ENCODE measurements at places on chromosomes 4 and X.
A peak's percentile ranks its signal among the peaks of the same experiment; 100 is the strongest.

DNA sequence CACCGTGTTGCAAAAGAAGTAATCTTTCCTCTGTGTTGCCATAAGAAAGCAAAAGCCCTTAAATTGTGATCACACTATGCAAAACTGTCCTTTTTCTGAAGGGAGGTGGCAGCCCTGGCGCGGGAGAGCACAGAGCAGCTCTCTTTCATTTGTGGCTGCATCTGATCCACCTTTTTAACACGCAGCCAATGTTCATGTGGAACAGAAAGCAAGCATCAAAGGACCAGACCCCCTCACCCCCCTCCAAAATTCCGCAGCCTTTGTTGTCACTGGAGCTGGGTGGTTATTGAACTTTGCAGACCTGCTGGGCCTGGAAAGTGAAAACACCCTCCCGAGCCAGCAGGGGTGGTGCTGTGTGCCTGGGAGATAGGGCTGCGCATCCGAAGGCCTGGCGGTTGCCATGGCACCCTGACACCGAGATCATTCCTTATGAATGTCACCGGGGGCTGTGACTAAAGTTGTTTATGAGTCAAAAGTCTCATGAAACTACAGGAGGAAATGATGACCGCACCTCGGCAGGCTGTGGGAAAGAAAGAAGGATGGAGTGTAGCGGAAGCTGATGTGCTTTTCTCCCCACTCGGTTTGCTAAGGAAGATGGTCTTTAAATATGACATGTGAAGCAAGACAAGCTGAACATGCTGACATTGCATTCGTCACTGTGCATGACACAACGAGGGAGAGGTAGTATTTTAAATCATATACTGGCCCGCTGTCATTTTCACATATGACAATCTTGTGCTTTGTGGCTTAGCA, 367.4 kb downstream of the UNC5C start:
- DNase-seq, result no peak

GRCh38 chr4:55517526-55518229, 29.0 kb downstream of the CLOCK start:
- DNase-seq, result no peak

GRCh38 chrX:4379071-4379470, 665.6 kb upstream of the PRKX start:
- DNase-seq, result no peak

GRCh38 chr4:139682309-139682708, 16.7 kb downstream of the MGST2 start:
- DNase-seq, result no peak

GRCh38 chrX:48703642-48704481, 7.3 kb downstream of the SUV39H1 start:
- DNase-seq, result no peak

- no peak for DNase-seq
Observed at GRCh38 chr4:105558277-105558676, 5.9 kb downstream of the ARHGEF38 start.

- no peak for DNase-seq
Observed at GRCh38 chr4:85642356-85643100, 167.6 kb downstream of the ARHGAP24 start.

- DNase-seq, result no peak
Observed at GRCh38 chr4:84968925-84969324, 2.4 kb upstream of the WDFY3 start.

DNA sequence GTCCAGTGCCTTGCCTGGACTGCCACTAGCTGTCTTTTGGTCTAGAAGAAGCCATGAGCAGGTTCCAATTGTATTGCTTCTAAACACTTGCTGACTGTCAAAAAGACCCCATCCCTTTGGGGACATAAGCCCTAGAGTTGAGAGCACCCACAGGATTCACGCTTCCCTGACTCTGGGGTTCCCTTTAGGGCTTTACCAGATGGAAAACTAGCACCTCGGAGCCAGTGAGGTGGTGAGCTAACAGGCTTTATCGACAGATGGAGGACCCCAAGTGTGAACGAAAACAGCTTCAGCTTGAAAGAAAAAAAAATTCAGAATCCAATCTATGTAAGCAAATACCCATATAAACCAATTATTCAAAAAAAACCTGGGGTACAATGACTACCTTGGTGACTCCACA, 90.8 kb downstream of the NAA11 start:
- DNase-seq, result no peak

- DNase-seq, result no peak
Observed at GRCh38 chrX:40169193-40170101, 71.7 kb upstream of the BCOR start.

GRCh38 chr4:80446664-80447063, 111.1 kb downstream of the CFAP299 start:
- no peak for DNase-seq

DNA sequence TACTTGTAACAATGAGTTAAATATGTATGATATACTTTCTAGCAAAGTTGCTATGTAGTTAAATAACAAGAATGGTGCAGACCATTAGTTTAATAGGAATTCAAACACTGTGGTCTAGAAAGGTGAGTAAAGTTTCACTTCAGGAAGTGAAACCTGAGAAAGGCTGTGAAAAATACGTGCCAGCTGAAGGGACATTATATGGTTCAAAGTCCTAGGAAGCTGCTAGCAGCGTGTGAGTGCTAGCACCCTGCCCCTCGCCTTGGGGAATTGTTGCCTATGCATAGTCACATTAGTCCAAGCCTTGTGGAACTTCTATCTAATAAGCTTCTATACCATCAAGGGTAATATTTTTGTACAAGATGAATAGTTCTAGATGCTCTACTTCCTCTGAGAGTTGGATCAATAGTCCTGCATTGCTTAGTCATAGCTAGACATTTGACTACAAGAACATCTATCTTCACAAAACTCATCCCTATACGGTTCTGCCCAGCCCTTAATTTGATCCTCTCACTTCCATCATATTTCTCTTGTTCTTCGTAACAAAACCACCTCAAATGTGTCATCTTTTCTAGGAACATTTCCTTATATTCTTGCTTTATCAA, 45.8 kb upstream of the ARSJ start:
- no peak for DNase-seq

GRCh38 chrX:40757058-40757457, 21.7 kb upstream of the MED14 start:
- no peak for DNase-seq

DNA sequence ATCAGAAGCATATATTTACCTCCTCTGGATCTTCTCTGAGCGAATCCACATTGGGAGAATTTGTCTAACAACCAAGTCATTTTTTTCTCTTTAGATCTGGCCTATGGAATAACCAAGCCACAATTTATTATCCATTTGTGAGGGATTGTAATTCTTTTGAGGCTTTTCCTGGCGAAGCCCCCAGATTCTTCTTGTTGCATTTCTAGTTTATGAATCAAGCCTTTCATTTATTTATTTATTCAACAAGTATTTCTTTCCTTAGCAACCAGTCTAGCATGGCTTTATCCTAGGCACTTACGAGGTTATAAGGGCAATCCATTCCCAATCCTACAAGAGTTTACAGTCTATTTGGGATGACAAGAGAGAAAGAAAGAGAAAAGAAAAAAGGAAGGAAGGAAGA, 18.4 kb upstream of the FNIP2 start:
- DNase-seq, result no peak

GRCh38 chr4:38672397-38673129, 8.6 kb downstream of the KLF3 start:
- DNase-seq, result no peak

DNA sequence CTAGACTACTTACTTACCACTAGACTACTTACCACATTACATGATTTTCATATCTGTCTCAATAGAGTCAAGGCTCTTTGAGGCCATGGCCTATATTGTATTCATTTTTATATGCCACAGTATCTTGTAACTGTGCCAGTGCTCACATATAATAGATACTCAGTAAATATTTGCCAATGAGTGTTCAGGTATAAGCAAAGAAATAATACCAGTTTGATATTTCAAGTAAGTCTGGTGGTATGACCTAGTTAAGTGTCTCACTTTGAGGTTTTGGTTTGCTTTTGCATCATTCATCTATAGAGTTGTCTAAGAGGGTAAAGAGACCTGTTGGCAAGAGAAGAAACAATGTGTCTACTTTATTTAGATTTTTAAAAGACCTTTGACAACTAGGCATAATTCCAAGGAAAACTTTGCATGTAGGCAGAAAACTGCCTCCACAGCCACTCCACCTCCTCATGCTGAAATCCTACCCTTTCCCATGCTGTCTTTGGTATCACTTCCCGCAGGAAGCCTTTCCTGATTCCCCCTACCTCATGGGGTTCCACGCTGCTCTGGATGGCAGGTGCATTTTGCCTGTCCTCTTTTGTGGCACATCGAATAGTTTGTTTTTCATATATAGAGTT, 91.3 kb upstream of the KLHL13 start:
- no peak for DNase-seq

DNA sequence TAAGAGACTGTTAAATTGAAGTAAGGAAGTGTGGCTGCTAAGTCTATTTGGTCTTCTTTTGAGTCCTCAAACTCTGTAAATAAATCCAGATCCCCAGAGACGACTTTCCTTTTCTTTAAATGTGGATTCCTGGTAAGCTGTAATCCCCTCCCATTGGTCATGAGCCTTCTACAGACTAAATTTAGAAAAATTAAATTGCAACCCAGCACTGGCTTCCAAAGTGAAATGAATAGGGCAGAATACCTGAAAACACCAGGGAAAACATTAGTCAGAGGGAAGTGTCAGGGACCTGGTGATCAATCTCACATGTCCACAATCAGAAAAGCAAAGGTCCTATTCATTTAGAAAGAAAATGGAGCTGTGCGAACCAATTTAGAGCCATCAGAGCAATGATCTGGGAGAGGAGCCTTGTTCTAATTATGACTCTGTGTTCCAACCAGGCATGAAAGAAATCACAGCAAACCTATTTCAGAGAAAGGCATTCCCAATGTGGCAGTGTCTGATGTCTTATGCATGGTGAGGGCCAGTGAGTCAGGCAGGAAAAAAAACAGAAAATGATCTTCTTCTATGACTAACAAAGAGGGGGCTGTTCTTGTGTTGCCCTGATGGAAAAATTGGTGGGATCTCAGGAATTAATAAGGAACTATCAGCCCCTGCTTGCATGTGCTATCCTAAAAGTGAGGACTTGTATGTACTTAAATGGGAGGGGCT, 19.8 kb upstream of the CCDC149 start:
- no peak for DNase-seq

- DNase-seq, result no peak
Observed at GRCh38 chrX:108704839-108705238, 31.5 kb downstream of the IRS4 start.

DNA sequence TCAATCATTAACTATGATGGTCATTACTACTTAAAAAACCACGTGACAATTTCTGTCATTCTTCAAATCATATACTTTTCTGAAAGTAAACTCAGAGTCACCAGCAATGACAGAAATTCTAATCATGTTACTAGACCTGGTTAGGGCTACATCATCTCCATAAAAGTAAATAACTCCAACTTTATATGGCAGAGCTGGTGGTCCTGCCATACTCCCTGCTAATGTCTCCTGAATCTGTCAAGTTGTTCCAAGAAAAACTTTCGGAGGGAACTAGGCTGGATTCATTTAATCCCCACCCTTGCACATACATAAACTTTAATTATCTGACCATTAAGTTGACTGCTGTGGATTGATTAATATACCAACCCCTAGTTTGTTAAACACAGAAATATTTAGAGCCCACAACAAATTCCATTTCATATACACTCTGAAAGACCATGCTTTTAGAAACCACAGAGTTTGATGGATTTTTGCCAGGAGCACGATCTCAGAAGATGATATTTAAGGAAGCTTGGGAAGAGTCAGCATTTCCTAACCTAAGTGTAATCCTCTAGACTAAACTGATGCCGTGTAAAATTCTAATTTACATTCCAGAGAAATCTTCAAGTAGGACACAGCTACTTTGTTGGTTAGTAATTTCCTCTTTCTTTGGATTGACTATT, 577.0 kb downstream of the FAT4 start:
- no peak for DNase-seq

DNA sequence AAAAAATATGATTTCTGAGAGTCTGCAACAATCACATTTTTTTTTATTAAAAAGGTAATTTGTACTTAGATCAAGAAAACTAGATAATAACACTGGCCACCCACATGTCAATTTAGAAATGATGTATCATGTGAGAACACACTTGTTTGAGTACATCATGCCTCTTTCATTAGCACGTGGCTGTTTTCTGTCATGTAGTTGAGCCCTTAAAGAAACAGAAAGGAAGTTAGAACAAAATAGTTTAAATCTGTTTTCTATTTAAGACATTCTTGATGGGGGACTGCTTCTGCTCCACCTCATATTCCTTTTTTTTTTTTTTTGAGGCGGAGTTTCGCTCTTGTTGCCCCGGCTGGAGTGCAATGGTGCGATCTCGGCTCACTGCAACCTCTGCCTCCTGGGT, 207.5 kb downstream of the NSUN7 start:
- DNase-seq, result no peak

- no peak for DNase-seq
Observed at GRCh38 chrX:42524379-42524778, 253.6 kb downstream of the PPP1R2C start.

DNA sequence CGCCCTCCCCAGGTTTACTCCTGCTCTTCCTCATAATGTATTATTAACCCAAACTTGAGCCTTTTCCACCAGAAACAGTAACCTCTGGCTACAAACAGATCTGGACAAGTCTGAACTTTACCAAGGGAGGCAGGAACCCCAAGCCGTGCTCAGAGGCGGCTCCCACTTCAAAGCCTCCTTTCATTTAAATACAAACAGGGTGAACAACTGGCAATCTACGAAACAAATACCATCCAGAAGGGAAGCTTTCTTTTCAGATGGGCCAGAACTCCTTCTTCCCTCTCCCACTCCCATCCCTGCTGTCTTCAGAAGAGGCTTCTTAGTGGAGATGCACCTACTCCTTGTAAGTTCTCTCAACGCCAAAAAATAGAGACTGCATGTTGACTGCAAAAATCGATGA, 2.1 kb upstream of the GPC4 start:
- DNase-seq, result no peak

GRCh38 chrX:11628399-11628798, 37.3 kb downstream of the ARHGAP6 start:
- DNase-seq, result no peak

GRCh38 chrX:51332188-51332942, at the start of gene NUDT10:
NUDT10 (plus strand) TSS chrX:51332822; CDS start chrX:51332966, 144 bp downstream.
- peak; percentile 24 for DNase-seq

DNA sequence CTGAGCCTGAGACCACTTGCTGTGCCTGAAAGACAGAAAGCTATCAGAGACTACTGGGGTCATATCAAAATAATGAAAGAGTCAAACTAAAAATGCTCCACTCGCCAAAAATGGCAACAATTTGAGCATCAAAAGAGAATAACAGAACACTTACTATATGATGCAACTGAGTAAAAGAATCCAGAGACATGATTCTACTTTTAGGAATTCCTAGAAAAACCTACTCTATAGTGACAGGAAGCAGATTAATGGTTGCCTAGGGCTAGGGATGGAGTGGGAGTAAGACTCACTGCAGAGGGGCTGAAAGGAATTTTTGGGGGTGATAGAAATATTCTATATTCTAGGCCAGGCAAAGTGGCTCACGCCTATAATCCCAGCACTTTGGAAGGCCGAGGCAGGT, 29.4 kb upstream of the SLAIN2 start:
- no peak for DNase-seq

DNA sequence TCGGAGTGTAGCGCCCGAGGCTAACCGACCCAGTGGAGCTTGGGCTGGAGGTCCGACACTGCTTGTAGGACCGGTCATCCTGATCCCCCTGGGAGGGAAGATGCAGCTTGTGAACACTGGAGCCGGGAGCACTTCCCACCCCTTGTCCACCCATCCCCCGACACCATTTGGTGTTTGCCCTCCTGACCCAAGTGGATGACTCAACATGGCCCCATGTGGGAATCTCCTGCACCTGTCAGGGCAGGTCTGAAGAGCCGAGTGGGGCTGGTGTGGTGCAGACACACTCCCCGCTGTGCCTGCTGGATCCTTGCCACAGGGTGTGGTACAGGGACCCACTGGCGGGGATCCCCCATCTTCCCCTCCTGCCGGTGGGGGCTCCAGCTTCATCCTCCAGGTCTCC, 90.0 kb upstream of the AFAP1 start:
- no peak for DNase-seq
